ENCODE measurements at places on chromosomes 13 and 19.

- DNase-seq = no peak
Measured at GRCh38 chr13:113224486-113224885, 15.1 kb downstream of the CUL4A start.

DNA sequence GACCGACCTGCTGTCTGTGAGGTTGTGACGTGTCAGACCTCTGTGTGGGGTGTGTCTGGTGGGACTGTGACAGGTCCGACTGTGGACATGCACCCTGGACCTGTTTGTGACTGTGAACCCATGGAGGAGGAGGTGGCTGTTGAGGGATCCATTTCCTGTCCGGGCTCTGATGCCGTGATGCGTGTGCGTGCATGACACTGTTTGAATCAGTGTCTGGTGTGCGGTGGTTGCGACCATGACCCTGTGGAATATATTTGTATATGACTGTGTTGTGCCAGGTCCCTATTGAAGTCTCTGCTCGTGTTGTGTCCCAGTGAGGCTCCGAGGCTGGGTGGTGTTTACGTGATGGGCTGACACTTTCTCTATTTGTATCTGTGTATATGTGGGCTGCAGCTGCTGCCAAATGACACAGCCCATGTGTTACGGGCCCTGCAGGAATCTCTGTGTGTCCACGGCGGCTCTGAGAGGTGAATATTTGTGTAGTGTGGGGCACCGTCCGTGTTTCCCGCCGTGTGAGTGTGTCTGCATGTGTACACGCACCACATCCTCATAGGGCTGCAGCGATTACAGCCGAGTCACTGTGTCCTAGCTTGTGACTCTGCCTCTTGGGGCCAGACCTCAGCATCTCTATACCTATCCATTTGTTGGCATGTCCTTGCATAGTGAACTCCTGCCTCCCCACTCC, 18.3 kb downstream of the CCDC97 start:
- DNase-seq = no peak

DNA sequence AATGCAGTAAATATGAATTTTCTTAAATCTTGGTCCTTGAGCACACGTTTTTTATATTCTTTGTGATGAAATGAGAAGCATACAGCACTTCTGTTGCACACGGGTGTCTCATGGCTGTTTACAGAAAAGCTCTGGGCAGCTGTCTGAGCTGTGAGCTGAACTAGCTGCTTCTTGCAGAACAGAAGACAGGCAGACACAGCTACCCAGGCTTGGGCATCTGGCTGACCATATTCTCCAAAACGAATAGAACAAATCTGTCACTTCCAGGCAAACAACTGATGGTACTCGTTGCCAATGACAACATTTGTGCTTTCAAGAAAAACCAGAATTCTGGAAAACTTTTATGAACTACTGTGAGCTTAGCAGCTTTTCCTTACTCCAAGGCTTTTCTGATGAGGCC, 16.2 kb downstream of the PCID2 start:
- no peak for DNase-seq

DNA sequence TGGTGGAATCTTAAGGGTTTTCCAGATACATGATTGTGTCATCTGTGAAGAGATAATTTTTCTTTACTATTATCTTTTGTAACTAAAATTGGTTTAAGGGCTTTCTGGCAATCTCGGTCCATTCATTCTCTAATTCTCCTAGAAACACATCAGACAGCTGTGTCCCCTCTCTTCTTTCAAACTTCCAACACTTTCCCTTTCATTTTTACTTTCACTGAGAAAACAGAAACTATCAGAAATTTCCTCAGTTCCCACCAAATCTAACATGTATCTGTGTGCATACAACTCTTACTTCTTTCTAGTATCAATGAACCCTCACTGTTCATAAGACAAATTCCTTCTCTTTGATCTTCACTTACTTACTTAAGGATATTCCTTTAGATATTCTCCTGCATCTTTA, 40.2 kb downstream of the KCNRG start:
- DNase-seq = no peak

- DNase-seq = peak; percentile 67
Measured at GRCh38 chr13:32622827-32623226, 36.6 kb downstream of the PDS5B start.

GRCh38 chr13:74406420-74406819, 272.2 kb upstream of the KLF12 start:
- DNase-seq = no peak

GRCh38 chr19:21848706-21849105, 12.7 kb upstream of the ZNF43 start:
- no peak for DNase-seq
